ENCODE measurements at places on chromosomes 7 and 10.

- no peak for DNase-seq
These were observed 3.6 kb downstream of the INA start for GRCh38 chr10:103280506-103280905.

DNA sequence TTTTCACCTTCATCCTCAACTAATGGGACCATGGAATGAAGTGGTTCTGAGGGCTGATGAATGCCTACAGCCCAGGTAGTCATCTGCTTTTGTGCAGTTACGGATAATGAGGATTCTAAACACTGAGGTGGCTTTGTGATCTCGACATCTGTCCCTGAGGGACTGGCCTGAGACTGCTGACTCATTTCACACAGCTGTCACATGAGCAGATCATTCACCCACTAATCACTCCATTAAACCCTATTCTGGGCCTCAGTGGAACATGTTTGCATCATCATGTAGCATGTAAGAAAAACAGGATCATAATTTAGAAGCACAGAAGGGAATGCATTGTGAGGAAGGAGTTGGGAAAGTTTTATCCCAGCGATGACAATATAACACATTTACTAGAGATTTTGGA lies 79.4 kb upstream of the FEZF1 start:
- no peak for DNase-seq

DNA sequence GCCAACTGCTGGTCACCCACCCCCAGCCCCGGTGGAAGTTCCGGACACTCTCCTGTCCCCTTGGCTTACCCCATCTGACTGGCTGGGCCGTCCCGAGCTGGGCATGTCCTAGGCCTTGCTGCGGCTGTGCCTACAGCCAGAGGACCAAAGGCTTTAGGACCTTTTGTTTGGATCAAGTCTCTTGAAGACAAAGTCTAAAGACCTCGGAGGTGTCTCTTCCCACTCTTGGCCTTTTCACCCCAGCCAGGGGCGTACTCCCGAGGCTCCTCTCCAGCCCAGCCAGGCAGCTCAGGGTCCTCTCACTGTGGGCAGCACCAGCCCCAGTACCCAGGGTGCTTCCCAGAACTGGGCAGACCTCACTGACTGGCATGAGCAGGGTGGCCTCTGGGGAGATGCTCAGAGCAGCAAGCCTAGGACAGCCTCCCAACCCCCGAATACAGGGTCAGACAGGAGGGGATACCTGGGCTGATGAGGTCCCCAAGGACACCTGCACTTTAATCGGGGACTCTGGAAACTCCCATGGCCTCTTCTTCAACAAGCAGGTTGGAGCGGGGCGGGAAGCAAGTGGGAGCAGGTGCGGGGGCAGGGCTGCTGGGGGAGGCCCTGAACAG lies 2.7 kb upstream of the PWWP2B start:
- DNase-seq, result no peak

DNA sequence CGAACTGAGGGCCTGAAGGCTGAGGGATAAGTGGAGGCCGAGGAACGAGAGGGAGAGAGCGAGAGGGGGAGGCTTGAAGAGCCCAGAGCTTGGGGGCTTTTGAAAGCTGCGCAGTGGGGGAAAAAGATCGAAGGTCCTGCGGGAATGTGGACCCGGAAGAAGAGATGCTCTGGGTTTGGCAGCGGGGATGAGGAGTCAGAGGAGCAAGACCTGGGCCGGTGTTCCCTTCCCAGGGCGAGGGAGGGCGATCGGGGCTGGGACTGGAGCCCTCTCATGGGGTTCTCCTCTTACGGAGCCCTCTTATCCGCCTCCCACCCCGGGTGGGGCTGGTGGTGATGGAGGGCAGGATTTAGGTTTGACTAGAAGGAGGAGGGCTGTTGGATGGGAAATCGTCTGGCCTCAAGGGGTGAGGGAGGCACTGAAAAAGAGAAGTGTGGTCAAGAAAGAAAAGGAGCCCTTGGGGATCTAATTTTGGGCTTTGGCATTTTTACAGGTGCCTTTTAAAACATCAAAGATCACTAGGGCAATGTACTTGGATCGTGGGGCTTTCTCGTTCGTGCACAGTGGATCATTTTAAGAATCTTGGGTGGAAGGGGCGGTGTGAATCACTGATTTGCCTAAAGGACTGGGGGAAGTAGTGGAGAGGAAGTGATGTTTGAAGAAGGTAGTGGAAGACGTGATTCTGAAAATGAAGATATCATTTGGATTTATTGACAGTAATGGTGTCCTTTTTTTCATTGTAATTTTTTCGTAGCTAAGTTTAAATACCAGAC lies 637 bp downstream of the SAMD8 start:
- peak; percentile 45 for DNase-seq

GRCh38 chr7:8536431-8536830 lies 103.0 kb downstream of the NXPH1 start:
- DNase-seq, result no peak

DNA sequence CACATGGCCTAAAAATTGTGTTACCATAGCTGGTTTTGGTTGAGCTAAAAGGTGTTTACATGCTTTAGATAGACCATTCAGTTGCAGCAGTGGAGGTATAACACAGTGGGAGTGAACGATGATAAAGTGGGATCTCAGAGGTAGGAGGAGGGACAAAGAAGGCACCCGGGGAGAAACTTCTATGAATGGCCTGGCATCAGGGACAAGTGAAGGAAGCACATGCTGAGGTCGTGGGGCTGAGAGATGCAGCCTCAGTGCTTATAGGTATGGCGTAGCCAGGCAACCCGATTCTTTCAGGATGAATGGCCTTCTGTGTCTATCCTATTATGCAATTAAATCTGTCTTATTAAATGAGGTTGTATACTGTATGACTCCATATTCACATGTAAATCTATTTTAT lies 3.9 kb upstream of the CDK6 start:
- no peak for DNase-seq

DNA sequence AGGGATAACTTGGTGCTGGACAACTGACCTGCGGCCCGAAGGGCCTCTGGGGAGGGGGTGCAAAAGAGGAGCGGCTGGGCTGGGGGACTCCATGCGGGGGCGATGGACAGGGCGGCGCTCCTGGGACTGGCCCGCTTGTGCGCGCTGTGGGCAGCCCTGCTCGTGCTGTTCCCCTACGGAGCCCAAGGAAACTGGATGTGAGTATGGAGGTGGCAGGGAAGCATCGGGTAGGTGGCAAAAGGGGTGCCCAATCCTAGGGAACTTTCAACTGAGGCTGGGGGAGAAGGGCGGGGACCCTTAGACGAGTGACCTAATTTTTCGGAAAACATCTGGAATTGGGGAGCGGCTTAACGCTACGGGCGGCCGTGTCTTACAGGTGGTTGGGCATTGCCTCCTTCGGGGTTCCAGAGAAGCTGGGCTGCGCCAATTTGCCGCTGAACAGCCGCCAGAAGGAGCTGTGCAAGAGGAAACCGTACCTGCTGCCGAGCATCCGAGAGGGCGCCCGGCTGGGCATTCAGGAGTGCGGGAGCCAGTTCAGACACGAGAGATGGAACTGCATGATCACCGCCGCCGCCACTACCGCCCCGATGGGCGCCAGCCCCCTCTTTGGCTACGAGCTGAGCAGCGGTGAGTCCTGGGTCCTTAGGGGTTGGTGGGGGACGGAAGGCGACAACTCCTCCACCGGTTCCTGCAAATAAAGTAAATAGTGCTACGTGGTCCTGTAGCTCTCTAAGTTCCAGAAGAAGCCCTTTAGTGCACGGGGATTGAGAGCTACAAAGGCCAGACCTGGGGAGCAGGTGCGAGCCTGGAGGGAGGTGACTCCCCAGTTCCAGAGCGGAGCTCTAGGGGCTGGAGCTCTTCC lies 622 bp downstream of the WNT16 start:
- peak; percentile 40 for DNase-seq

DNA sequence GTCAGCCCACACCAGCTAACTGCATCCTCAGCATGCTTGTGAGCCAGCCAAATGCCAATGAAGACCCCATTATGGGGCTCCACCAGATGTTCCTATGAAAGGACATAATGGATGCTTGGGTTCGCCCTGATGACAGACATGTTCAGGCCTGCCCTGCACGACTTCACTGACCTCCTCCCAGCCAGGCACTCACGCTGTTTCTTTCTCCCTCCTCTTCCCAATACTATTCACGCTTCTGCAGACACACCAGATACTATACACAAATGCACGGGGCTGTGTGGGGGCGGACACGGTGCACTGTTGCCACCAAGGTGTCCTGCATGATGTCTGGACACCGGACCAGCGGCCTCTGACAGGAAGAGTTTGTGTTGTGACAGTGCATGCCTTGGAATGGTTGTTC lies 284.2 kb downstream of the PRPF18 start:
- DNase-seq, result no peak

All from endothelial cell (in vitro differentiated cells).